Karpas-422 (cell line): ENCODE measurements at places on chromosomes 16 and 17.

DNA sequence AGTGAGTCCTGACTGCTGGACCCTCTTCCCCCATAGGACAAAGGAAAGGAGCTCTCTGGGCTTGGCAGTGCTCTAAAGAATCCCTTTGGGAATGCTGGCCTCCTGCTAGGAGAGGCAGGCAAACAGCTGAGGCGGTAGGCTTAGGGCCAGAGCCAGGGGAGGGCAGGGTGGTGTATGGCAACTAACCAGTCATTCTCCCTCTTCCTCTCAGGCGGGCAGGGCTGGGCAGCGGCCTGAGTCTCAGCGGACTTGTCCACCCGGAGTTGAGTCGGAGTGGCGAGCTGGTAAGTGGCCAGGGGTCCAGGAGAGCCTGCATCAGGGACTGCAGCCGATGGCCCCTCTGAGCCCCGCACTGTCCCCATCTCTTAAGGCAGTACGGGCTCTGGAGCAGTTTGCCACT, 4.4 kb downstream of the ACADVL start:
- no peak for DNase-seq

- DNase-seq, result peak; percentile 77
These were observed 387 bp downstream of the MSI2 start for GRCh38 chr17:57256708-57257112.

GRCh38 chr17:16981928-16982327, 10.0 kb upstream of the TNFRSF13B start:
- DNase-seq, result no peak

DNA sequence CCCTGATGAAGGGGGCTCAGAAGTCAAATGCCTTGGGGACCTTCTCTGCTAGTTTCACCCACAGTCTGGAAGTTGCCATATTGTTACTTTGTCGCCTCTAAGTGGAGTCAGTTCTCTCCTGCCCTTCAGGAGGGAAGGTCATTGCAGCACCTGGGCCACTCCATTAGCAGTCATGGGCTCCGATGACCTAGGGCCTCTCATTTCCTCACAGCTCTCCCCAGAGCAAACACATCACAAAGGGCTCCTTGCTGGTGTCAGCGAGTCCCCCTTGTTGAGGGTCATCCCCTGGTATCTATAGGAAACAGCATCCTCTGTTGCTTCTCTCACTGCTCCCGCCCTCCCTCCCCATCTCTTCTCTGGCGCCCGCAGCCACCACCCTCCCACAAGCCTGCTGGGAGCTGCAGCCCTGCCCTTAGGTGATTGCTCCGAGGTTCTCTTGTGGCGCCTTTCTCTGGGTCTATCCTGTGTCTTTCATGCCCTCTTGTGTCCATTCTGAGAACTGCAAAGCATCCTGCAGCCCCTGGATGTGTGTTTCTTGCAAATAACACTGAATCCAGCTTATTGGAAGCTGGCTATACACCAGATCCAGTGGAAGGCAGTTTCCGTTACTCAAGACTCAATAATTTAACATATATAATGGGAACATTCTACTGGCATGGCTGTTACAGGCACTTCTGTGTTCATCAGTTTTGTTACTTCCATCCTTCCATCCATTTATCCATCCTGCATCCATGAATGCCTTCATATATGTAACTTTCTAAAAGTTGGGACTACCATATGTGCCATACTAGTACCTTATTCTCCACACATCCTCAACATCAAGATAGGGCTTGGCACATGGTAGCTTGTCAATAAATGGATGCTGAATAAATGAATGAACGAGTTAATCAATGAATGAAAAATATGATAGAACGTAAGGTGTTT, 21.2 kb downstream of the PDILT start:
- DNase-seq, result peak; percentile 88

- no peak for DNase-seq
These were observed 13.8 kb upstream of the TMEM92 start for GRCh38 chr17:50260501-50260911.

DNA sequence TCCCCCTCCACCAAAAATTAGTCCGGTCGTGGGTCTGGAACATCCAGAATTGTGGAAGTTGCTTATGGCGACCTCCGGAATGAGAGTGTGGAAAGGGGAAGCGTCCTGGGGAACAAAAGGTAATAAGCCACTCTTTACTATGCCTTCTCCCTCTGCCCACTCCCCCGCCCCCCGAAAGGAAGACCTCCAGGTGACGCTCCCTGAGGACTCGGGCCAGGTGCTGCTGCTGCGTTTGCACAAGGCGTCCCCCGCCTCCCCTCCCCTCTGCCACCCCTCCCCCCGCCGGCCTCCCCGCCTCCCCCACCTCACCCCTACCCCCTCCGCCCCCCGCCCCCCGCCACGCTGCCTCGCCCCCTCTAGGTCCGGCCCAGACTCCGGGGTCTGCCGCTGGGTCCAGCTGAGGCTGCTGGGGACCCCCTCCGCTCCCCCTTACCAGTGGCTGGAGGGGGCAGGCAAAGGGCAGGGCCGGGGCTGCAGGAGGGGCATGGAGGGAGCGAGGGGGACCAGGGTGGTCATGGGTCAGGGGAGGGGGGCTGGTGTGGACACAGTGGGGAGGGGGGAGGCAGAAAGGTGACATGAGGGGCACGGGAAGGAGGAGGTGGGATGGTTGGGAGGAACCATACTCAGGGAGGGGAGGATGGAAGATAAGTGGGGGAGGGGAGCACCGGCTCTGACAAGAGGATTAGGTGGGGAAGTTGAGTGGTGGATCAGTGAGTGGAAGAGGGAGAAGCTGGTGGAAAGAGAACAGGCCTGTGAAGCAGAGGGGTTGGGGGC, 23.6 kb downstream of the ALOX12B start:
- no peak for DNase-seq

DNA sequence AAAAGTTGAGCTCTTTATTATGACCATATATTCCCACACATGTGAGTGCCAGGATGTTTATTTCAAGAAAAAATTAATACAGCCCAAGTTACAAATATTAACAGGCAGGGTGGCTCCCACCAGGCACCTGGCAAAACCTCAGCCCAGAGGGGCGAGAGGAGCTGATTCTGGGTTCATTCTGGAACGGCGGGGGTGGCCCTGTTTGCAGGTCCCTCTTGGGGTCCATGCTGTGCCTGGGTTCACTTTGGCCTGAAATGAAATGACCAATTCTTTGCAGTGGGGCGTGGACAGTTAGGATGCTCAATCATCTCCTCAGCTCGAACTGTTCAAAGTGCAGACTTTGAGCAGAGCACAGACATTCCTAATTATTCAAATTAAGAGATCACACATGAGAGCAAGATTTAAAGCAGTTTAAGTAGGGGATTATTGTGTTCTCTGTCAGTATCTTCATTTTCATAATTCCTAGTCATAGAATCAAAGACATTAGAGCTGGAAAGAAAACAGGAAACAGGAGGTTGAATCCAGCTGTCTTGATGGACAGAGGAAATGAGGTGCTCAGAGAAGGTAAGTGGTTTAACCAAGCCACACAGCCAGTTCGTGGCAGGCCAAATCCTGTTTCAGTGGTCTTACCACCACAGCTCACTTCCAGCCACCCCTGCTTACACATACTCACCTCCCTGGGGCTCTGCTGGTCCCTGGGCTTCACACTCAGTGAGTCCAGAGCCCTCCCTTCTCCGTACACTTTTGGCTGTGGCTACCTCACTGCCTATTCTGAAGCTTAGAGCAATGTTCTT, 363.9 kb upstream of the TNRC6C start:
- DNase-seq, result no peak

GRCh38 chr17:50361561-50362480, 11.2 kb downstream of the MRPL27 start:
- peak; percentile 88 for DNase-seq

DNA sequence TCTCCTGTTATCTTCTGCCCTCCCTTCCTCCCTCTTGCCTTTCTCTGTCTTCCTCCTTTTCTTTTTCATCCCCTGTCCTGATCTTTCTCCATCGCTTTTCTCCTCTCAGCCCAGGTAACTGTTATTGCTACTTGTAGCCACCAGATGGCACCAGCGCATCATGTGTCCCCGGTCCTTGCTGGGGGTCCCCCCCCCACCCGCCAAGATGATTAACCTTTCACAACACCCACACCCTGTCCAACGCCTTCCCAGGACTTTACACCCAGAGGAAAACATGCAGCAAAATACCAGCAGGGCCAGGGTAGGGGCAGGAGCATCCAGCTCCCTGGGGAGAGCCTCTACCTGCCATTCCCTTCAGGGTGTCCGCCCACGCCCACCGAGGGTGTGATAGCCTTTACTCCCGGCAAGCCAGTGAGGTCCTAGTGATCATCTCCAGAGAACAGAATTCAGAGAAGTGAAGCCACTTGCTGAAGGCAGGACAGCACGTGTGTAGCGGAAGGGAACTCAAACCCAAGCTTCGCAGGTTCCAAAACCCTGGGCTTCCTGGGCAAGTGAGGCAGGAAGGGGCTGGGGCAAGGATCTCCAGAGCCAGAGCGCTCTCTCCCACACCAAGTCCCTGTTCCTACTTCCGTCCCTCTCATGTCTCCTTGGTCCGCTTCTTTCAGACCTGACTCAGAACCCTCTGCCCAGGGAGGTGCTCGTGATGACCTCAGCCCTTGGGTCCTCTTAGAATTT, 13.4 kb upstream of the TAC4 start:
- peak; percentile 75 for DNase-seq

- DNase-seq, result no peak
These were observed 5.2 kb downstream of the RPH3AL start for GRCh38 chr17:347309-347899.

DNA sequence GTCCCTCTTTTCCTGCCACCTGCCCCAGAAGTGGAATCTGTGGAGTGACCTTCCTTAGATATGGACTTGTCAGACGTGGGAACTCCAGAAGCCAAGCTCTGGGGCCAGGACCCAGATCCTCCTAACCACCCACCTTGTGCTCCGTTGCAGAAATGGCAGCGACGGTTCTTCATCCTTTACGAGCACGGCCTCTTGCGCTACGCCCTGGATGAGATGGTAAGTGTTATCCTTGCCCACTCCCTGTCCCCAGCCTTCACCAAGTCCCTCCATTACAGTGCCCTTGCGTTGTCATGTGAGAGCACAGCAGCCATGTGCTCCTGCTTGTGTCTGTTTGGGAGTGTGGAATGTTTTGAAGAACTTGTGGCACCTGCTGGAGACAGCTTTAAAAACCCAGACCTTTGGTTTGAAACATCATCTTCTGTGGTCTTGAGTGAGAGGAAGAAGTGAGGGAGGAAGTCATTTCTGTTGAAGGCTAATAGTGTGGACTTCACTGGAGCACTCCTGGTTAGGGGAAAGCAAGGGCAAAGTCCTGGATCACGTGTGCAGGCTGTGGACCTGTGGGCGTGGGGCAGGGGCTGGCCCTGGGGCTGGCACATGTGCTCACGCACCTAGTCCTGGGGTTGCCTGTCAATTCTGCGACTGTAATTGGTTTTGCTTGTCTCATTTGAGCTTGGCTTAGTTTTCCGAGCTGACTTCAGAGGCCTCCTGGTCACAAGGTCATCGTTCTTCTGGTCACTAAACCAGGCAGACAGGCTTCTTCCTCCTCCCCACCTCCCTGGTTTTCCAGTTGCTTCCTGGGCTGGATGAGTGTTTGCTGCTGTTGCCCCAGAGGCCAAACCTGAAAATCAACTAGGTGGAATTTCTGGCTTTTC, 35.8 kb downstream of the MPRIP start:
- DNase-seq, result no peak

GRCh38 chr17:71902894-71903506, 217.8 kb upstream of the SOX9 start:
- no peak for DNase-seq

GRCh38 chr16:87698676-87699199, 67.0 kb downstream of the KLHDC4 start:
- peak; percentile 62 for DNase-seq

DNA sequence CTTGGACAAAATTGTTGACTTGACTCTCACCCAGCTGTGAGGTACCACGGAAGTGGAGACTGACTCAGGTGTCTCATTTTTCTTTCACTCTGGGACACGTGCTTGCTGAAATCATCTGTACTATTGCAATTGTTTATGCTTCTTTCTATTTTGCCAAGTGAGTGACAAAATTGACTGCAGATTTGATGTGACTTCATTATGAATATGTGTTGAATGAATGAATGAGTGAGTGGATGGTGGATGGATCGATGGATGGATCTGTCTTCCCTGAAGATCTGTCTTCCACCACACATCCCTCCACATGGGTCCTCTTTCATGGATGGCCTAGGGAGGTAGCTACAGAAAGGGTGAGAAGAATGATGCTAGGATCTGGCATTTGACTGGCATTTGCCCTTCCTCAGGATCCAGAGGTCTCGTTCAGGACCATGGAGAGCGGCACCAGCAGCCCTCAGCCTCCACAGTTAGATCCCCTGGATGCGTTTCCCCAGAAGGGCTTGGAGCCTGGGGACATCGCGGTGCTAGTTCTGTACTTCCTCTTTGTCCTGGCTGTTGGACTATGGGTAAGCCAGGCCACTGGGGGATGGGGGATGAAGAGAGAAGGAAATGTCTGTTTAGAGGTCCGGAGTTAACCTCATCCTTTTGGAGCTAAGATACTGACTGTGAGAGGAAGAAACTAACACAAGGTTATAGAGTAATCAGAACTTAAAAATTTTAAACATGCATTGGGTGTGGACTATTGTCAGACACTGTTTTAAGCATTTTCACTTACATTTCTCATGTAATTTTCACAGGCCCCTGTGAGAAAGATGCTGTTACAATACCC, 12.7 kb downstream of the SLC5A11 start:
- peak; percentile 73 for DNase-seq

- DNase-seq, result no peak
These were observed 19.6 kb upstream of the ATP2A3 start for GRCh38 chr17:3983606-3984484.

DNA sequence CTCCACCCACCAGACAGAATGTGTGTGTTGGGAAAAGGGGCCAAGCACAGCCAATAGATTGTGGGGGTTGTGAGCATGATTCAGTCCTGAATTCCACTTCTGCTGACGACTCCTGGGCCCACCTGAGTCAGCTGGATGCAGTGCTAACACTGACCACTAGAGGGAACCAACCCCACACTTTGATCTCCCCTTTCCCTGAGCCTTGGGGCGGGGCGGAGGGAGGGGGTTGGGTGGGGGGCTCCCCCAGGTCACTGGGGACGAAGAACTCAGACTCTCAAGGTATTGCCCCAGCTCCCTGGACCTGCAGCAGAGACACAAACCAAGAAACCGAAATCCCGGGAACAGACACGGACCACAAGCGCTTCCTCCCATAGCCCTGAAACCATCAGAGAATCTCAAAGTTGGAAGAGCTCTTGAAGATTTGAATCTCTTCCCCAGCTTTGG, 621 bp upstream of the CSHL1 start:
- peak; percentile 86 for DNase-seq

- DNase-seq, result peak; percentile 63
These were observed 1418.8 kb downstream of the CDH11 start for GRCh38 chr16:63702981-63703590.
